ENCODE measurements at places on chromosomes 7 and 10.

DNA sequence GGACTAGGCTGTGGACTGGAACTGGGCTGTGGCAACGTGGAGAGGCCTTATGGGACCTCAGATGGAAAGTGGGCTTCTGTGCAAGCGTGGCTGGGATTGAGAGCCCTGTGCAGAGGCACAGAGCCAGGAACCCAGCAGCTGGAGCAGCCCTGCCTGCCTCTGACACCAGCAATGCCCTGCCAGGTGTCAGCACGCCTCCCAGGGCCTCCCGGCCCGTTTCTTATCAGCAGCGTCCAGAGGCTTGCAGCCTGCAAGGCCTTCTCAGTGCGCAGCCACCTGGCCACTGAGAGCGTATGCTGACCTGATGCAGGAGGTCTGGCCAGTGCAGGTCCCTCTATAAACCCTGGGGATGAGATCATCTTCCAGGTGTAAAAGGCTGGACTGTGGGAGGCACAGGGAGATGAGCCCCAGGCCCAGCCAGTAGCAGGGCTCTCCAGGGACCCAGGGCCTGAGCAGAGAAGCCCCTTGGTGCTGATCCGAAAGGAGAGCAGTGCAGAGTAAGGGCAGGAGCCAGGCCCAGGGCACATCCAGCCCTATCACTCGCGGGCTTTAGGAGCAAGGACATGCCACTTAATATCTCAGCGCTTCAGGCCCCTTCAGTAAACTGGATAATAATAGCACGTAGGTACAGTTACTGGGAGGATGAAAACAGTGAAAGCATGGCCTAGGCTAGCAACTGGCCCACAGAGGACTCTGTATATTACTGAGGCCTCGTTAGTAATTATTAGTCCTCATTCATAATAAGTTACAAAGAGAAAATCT is 38.8 kb upstream of the ANTXRL start:
- no peak for DNase-seq

- no peak for DNase-seq
Observed at GRCh38 chr10:43862756-43863155, 214.1 kb upstream of the ZNF32 start.

GRCh38 chr7:964401-965231 is 10.1 kb upstream of the ADAP1 start:
- DNase-seq: peak; percentile 43

GRCh38 chr10:48410503-48410902 is 104.0 kb downstream of the MAPK8 start:
- no peak for DNase-seq

DNA sequence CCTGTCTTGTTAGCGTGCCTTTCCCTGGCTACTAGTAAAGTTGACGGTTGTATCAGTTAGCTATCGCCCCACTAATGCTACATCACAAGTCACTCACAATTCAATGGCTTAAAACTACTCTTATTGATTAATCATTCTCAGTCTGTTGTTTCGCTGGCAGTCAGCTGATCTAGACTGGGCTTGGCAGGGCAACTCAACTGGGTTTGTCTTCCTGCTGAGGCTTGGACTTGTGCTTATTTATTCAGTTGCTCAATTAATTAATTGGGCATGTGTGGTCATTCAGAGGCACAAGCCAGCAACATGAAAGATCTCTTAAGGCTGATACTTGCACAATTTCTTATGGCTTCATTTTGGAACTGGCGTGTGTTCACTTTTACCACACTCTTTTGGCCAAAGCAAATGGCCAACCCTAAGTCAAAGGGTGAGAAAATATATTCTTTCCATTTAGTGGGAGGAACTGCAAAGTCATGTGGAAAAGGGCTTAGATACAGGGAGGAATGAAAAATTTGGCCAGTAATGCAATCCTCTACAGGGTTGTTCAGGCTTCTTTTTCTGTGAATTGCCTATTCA is 333.5 kb downstream of the GPR37 start:
- no peak for DNase-seq

GRCh38 chr7:27187475-27188385 is 2.7 kb upstream of the HOXA11 start:
- no peak for DNase-seq

DNA sequence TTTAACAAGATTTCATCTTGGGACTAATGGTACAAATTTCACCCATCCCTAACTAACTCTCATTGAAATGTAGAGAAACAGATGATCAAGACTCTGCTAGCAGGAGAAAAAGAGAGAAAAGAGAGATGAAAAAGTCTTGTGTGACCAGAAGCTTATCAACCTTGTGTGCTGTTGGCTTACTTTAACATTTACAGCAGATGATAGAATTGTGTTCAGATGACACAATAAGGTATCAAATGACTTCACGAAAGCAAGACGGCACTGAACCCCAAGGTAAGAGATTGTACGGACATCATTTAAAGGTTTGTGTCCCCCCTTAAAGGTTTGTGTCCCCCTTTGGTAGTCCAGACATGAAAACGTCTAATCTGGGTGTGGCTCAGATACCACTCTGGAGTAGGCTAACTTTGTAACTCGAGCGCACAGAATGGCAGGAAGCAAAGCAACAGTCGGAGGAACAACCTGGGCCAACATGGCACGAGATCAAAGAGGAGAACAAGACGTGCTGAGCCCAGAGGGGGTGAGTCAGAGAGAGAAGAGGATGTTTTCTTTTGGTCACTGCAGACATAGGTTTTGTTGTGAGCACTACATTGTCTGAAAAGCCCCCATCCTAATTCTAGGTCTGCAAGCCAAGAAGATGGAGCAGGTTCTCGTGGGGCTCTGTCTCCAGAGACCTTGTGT is 10.4 kb upstream of the LMBR1 start:
- DNase-seq: no peak

DNA sequence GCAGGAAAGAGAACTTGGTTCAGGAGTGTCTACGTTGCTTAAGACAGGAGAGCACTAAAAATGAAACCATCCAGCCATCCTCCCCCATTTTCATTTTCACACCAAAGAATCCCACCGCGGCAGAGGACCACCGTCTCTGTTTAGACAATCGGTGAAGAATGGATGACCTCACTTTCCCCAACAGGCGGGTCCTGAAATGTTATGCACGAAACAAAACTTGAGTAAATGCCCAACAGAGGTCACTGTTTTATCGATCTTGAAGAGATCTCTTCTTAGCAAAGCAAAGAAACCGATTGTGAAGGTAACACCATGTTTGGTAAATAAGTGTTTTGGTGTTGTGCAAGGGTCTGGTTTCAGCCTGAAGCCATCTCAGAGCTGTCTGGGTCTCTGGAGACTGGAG is 1.4 kb upstream of the IL6 start:
- DNase-seq: no peak

GRCh38 chr7:1239803-1240516 is 7.3 kb downstream of the UNCX start:
- no peak for DNase-seq

DNA sequence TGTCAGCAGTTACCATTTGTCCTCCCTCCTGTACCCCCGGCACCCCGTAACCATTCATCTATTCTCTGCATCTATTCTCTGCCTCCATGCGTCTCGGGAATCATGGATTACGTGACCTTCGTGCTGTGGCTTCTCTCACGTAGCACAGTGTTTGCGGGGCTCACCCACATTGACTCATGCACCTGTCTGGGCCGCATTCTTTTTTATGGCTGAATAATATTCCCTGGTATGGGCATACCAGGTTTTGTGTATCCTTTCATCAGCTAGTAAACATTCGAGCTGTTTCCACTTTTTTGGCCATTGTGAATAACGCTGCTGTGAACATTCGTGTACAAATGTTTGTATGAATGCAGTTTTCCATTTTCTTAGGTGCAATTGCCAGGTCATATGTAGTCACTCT is 17.7 kb downstream of the CUX1 start:
- DNase-seq: no peak

DNA sequence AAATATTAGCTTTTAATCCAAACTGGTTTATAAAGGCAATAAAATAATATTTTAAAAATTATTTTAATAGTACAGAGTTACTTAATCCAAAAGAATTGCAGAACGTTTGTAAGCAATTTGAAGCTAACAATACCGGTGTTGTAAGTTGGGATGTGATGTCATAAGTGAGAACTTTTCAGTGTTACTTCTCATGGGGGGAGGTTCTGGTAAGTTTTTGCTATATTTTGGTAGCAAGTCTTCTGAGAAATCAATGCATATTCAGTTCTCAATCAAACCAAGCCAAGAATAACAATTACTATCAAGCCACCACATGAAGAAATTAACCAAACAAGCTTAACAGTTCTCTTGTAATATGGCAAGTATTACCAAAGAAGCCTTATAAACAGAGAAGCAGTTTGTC is 147.1 kb upstream of the ASAH2 start:
- no peak for DNase-seq

DNA sequence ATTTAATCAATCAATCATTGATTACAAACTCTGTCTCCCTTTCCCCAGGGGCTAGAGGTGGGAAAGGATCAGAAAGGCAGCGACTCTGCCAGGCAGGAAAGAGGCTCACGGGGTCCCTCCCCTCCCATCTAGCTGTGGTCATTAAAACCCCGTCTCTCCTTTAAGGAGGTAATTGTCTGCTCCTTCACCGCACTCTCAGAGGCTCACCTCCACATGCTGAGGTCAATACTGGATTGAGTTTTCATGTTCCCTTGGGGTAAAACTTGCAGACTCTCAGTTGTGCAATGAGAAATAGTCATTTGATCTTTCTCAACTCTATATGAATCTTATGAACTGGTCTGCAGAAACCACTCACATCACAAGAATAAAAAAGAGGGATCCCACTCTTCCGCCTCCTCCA is 368.8 kb downstream of the ADRA2A start:
- DNase-seq: no peak

DNA sequence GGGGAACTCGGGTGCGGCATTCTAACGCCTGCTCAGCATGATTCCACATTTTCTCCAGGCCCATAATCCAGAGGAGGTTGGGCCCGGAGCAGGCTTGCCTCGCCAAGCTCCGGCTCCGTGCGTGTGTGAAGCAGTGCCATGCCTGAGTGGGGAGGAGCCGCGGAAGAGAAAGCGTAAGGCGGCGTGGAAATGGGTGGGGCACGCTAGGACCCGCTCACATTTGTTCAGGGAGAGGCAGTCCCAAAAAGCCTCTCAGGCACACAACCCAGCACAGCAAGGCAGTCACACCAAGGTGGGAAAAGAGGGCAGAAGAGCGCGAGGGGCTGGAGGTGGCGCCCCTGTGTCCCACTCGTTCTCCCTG is 695 bp upstream of the VDAC2 start:
- peak; percentile 58 for DNase-seq

- DNase-seq: no peak
Observed at GRCh38 chr10:58508316-58508715, 4.4 kb upstream of the BICC1 start.

GRCh38 chr10:87961314-87961713 is 97.9 kb downstream of the PTEN start:
- no peak for DNase-seq

Data from amygdala (tissue), 56 donors.